ENCODE measurements at places on chromosomes 16 and 17.

GRCh38 chr16:35506898-35507194, 2047.4 kb downstream of the TP53TG3F start:
- no peak for DNase-seq

- peak; percentile 69 for DNase-seq
Measured at GRCh38 chr16:180681-181564, 664 bp downstream of the HBQ1 start.

GRCh38 chr17:31537565-31538011, 146.1 kb downstream of the RAB11FIP4 start:
- no peak for DNase-seq

DNA sequence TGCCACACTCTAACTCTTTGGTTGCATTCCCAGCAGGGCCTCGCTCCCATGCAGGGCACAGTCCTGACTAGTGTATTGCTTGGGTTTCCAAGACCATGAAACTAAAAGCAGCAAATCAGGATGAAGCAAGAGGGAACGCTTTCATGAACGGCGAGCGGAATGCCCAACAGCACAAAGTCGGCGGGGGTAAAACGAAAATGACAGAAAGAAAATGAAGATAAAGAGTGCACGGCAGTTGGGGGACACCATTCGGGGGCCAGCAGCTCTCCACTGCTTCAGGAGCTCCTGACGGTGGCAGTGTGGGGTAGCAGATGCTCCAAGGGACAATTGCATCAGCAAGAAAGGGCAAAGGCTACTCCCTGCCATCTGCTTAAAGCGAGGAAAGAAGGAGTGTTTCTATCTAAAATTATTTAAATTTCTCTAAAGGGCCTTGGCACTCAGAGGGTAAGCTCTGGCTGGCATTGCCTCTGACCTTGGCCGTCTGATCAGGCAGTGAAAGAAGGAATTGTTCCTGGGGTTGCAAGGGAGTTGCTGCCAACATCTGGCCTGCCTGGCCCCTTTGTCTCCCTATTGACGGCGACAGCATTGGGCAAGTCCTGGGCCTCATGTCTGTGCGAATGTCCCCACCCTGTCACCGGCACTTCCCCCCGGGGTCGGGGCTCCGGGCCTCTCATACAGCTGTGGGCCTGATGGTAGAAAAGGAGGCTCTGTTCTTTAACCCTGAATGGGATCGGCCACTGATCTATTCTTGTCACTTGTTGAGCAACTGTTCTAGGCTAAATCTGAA, 138.2 kb downstream of the CMIP start:
- no peak for DNase-seq

DNA sequence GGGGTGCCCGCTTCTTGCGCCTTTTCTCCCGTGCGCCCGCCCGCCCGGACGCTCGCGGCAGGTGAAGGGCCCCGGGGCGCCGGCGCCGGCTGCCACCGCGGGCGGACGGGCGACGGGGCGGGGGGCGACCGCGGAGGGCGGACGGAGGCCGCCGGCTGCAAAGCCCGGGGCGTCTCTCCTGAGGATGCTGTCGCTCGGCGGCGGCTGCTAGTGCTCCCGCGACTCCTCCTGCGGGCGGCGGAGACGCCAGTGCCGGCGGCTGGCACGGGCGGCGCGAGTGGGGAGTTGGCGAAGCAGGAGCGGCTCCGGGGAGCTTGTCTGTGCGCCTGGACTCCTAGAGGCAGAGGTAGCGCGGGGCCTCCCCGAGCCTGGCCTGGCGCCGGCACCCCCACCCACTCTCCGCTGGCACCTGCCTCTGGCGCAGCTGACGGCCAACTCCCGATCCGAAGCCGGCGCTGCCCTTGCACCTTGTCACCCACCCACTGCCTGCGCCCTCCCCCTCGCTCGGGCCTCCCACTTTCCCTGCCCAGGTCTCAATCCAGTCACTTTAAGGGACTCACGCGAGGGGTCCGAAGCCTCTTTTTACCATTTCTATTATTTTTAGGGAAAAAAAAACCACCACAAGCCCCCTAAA, at the start of gene FAM20A:
Gene FAM20A (minus strand): TSS at position 437 of the 634 bp plus-strand sequence. CDS start 701 bp downstream, outside the sequence.
- no peak for DNase-seq

- DNase-seq: no peak
Measured at GRCh38 chr16:78990309-78990701, 610.2 kb downstream of the MAF start.

DNA sequence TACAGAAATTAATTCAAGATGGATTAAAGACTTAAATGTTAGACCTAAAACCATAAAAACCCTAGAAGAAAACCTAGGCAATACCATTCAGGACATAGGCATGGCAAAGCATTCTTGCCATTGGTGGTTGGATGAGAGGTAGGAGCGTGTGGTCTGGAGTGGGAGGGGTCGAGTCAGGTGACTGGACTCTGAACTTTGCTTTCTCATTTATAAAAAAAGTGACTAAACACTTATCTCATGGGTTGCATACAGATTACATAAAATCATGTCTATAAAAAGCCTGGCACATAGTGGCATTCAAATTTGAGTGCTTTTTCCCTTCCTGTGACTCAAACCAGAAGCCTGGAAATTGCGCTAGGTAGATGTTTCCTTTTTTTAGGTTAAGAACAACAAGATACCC, 159.7 kb upstream of the SHISA6 start:
- DNase-seq: no peak

DNA sequence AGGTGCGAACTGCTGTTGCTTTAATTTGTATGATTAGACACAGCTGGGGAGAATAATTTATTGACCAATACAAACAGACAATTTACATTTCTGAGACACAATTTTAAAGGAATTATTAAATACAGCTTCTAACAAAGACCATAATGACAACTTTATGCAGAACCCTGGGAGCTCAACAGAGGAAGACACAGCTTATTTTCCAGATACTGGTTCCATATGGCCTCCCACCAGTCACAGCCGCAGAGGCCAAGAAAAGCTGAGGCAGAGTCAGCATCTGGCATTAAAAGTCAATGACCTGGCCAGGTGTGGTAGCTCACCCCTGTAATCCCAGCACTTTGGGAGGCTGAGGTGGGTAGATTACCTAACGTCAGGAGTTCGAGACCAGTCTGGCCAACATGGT, 66.1 kb upstream of the BCAR1 start:
- no peak for DNase-seq

All from ELR (cell line).